Gastroesophageal sphincter (tissue), 4 donors: ENCODE measurements at places on chromosomes 2 and 18.

- no peak for ATAC-seq
Observed at GRCh38 chr2:98570356-98570755, 38.0 kb downstream of the COA5 start.

- ATAC-seq: peak; percentile 75
Observed at GRCh38 chr2:28981016-28981441, at the start of gene TOGARAM2. Gene TOGARAM2, plus strand, starts transcription at chr2:28981298. Its CDS starts 13,537 bp downstream, at chr2:28994835.

DNA sequence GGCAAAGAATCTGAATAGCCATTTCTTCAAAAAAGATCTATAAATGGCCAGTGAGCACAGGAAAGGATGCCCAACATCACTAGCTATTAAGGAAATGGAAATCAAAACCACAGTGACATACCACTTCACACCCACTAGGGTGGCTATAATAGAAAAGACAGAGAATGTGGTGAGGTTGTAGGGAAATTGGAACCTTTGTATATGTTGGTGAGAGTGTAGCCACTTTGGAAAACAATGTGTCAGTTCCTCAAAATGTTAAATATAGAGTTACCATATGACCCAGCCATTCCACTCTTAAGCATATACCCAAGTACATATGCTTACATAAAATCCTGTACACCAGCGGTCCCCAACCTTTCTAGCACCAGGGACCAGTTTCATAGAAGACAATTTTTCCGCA is 152.8 kb downstream of the SMAD2 start:
- ATAC-seq: no peak

GRCh38 chr18:51266773-51267172 is 69.3 kb upstream of the MEX3C start:
- no peak for ATAC-seq

DNA sequence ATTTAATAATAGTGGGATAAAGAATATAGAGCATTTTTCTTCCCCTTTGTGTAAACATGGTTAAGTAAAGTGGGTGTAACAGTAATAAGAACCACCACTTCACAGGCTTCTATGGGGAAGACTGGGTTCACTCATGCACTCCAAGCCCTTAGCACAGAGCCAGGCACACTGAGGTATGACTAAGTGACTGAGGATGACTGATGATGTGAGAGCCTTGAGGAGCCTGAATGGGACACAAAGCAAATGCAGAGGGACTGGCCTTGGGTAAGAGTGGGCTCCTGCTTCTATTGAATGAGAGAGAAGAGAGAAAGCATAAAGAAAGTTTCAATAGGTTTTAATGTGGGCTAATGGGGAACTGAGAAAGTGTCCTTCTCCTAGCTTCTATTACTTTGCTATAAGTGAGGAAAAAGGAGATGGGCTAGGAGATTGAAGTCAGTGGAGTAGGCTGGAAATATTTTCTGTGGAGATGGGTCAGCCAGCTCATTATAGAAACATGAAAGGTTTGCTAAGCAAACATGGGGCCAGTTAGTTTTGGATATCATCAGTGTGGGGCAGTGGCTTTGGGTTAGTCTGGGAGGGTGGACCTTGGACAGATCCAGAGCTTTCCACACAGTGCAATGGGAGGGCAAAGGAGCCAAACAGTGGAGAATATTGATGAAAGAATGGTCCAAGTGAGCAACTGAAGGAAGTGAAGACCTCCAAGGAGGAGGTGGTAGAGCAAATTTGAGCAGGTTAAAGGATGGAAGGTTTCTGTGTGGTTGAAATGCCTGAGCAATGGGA is 20.6 kb downstream of the IL1F10 start:
- ATAC-seq: no peak

- ATAC-seq: peak; percentile 46
Observed at GRCh38 chr2:136327162-136327852, 209.4 kb upstream of the CXCR4 start.

GRCh38 chr2:144516981-144517865 is 2.7 kb downstream of the ZEB2 start:
- ATAC-seq: peak; percentile 75

DNA sequence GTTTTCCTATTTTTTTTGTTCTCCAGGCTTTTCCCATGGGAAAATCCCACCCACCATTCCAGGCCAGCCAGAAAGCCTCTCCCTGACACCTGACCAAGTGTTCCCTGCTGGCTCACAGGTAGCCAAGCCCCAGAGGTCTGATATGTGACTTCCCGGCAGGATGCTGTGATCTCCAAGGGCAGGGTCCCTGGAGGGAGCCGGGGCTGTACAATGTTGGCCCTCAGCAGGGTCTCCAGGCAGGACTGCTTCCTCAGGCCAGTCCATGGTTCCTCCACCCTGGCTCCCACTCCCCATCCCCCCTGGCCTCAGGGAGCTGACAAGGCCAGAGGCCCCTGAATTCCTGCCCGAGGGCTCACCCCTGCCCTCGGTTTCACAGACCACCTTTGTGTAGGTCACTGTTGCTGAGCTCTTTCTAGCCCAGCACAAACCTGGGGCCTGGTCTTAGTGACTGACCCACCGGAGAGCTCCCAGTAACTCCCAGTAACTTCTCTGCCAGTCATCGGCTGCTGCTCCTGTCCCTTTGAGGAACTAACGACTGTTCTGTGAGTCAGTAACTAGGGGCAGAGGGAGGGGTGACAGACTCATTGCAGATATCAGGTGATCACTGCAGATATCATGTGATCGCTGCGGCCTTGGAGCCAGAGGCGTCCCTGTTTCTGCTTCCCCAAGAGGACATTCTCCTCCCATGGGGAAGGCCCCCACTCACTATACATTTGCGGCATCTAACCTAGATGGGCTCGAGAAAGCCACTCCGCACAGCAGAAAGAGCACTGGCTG is 38.7 kb downstream of the SDC1 start:
- peak; percentile 37 for ATAC-seq

GRCh38 chr2:191686066-191686465 is 8.1 kb downstream of the NABP1 start:
- no peak for ATAC-seq

DNA sequence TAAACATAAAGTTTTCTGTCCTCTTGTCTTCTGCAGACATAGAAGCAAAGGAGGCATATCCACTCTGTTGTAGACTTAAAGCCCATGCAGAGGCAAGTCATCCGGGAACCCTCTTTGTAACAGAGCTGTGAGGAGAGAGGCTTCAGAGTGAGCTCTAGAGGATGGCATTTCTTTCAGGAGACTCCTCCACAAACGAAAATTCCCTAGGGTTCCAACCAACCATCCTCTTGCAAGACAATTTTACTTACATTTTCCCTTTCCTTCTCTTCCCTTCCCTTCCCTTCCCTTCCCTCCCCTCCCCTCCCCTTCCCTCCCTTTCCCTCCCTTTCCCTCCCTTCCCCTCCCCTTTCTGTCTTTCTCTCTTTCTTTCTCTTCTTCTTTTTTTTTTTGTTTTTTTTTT is 446.3 kb upstream of the MAP2 start:
- ATAC-seq: no peak
